ENCODE measurements at places on chromosomes 12 and 14.

DNA sequence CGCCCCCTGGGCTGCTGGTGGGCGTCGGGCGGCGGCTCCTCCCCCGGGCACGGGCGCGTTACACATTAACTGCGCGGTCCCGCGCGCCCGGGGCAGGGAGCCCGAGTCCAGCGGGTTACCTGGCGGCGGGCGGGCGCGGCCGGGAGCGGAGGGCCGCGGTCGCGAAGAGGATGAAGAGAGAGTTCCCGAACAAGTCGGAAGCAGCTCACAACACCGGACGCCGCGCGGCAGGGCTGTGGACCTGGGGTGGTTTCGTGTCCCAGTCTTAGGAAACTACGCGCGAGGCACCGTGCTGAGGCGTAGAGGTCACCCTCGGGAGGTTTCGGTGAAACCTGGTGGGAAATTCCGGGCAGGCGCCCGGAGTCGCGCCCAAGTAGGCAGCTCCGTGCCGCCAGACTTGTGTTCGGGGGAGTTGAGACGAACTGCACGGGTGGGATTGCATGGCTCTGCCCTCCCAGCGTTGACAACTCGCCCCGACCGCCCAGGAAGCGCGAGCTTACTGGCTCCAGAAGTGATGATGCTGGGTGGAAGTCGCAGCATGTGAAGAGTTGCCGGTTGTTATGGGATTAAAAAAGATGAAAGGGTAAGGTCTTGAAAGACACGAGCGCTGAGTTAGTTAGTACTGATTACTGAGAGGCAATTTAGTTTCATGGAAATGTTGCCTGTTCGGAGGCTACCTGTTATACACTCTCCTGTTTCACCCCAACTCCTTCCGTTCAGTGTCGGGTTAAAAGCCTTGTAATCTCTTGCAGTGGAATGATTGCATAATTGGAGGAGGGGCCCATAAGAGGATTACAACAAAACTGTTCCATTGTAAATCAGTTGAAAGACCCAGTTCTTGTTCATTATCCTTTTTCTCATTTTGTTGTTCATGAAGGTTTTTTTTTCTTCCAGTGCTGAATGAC, 879 bp downstream of the RAB3IP start:
- peak; percentile 54 for DNase-seq

- peak; percentile 93 for DNase-seq
These were observed 16.9 kb downstream of the ASB2 start for GRCh38 chr14:93959239-93960107.

DNA sequence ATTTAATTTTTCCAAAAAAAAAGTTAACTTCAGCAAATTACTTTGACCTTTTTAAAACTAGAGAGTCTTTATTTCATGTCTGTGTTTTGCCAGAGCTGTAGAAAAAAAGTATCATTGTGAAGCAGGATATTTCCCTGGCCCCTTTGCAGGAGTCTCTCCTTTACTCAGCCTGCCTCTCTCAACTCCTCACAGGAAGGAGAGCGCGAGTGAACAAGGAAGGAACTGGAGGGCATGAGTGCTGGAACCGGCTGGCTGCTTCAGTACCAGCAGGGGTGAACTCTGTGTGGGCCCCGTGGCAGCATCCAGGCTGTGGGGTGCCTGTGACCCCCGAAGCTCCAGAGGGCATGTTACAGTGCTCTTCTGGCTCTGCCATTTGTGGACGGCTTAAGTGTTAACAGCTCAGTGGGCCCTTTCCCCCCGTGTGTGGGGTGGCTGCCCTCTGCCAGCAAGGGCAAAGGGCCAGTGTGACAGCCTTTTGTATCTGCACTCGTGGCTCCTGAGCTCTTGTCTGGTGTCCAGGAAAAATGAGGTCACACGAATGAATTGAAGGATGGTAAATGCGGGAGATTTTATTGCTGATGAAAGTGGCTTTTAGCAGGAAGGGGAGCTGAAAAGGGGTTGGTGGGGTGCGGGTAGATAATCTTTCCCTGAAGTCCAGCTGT, 76.6 kb upstream of the KCNH3 start:
- DNase-seq: no peak

- no peak for DNase-seq
These were observed 141.0 kb downstream of the SRGAP1 start for GRCh38 chr12:63985456-63985855.

GRCh38 chr12:11642785-11643184, 6.7 kb upstream of the ETV6 start:
- DNase-seq: no peak

DNA sequence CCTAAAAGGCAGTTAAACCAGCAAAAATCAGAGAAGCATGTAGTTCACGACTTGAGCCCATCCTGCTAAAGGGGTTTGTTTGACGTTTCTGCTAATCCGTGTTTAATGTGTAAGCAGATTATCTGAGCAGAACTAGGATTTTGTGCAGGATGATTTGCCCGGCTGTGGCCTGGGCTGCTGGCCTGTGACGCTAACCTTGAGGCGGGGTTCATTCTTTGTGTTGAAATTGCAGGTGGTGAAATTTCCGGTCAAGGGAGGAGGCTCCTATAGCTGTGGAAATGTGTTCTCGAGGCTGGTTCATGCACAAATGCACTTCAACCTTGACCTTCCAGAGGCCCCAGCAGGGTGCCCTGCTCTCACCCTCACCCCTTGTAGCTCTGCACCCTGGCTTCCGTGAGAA, 63.7 kb downstream of the SLC24A4 start:
- DNase-seq: no peak

GRCh38 chr12:1919284-1919683, 832 bp upstream of the CACNA2D4 start:
- no peak for DNase-seq

- no peak for DNase-seq
These were observed 19.3 kb downstream of the FOXN3 start for GRCh38 chr14:89397569-89398230.

GRCh38 chr12:39296496-39296895, 146.4 kb downstream of the KIF21A start:
- no peak for DNase-seq

DNA sequence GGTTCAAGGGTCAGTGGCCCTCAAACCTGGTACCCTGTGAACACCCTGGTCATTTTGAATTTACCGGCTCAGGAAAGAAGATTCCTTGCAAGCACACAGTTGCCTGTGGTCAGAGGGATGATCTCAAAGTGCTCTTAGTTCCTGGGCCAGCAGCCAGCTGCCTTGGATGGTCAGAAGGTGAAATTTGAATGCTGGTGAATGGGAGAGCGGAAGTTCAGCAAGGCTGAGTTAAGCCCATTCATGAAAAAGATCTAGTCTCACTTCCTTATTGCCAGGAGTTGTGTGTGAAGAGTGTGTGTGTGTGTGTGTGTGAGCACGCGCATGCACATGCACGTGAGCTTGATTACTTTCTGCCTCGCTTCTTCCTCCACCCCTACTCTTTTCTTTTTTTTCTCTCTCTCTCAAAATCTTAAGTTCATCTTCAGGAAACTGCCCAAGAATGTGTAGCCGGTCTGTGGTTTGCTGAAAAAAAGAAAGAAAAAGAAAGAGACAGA, 155.5 kb upstream of the CCND2 start:
- DNase-seq: peak; percentile 9

DNA sequence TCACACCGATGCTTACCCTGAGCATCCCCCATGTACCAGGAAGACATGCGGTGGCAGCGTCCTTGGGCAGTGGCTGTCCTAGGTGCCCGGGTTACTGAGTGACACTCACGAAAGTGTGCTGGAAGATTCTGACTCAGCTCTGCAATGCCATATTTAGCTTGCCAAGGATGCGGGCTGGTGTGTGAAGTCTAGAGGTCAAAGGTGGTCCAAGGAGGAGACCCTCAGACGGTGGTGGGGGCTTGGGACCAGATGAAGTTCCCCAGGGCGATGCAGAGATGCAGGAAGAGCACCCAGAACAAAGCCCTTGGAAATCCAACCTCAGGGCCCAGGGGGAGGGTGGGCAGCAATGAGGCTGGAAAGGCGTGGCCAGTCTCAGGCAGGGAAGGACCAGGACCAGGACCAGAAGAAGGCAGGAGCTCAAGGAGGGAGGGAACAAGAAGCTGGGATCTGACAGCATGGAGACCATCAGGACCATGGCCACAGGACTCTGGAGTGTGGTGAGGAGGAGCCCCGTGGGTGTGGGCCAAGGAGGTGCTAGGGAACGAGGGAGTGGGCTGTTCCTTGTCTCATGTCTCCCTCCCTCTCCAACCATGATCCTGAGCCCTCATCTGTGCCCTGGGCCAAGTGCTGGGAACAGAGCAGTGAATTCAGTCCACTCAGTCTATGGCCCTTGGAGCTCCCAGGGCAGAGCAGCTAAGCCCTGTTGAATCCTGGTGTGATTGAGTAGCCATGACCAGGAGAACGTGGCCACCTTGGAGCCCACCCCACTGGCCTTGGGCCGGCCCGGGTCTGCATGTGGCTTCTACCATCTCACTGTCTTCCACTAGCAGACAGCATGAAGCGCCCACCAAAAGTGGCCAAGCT, 310.1 kb upstream of the DIO3 start:
- no peak for DNase-seq

DNA sequence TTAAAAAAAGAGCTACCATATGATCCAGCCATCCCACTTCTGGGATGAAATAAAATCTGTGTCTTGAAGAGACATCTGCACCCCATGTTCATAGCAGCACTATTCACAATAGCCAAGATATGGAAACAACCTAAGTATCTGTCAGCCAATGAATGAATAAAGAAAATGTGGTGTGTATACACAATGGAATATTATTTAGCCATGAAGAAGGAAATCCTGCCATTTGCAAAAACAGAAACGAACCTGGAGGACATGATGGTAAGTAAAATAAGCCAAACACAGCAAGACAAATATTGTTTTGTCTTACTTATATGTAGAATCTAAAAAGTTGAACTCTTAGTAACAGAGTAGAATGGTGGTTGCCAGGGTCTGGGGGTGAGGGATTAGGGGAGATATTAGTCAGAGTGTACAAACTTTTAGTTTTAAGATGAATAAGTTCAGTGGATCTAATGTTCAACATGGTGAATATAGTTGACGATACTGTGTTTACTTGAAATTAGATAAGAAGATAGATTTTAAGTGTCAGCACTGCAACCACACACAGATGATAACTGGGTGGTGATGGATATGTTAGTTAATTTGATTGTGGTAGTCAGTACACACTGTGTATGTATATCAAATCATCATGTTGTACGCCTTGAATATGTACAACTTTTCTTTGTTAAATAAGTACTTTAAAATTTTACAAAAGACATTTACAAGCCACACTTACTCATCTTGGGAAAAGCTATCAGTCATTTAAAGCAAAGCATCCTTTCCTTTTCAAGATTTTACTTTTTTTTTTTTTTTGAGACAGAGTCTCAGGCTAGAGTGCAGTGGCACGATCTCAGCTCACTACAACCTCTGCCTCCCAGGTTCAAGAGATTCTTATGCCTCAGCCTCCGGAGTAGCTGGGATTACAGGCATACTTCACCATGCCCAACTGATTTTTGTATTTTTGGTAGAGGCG, 89.9 kb downstream of the BICD1 start:
- no peak for DNase-seq

DNA sequence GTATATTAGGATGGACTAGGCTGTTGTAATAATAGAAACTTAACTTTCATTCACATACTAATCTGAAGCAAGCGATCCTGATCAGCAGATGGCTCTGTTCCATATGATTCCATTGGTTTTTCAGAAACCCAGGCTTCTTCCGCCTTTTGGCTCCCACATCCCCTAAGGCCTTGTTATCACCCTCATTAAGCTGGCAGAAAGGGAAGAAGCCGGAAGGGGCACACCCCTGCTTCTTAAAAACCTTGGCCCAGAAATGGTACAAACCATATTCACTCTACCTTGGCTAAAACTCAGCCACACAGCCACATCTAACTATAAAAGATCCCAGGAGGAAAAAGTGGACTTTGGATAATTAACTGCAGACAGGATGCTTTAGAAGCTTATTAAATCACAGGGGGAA, 329.2 kb downstream of the PCNX1 start:
- no peak for DNase-seq

DNA sequence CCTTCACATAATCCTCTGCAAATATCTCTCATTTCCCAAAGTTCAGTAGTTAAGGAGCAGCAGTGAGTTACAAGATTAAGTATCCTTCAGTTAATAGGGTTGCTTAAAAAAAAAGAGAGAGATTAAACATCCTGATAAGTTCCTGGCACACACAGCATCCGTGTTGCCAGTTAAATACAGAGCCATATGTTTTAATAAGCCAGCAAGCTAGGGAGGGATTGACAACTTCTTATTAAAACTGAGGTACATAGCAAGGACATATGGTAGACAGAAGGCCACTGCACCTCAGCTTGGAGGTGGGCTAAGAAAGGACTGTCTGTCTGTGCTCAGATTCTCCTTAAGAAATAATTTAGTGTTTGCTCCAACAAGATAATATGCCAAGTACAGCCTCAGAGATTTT, 9.6 kb upstream of the TMEM30B start:
- DNase-seq: no peak

DNA sequence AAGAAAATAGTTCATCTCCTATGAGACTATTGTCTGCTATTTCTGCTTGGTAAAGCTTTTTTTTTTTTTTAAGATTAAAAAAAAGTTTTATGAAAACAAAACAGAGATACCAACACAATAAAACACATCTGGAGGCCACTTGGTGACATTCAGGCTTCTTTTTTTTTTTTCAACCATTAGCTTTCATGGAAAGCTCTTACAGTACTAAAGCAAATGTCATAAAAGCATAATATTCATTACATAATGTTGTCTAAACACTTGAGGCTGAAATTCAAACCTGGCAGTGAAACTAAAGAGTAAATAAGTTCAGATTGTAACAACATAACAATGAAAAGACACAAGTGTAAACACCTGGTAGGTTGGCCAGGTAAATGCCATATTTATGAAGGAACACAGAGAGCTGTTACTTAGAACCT, 14.7 kb downstream of the PRICKLE1 start:
- DNase-seq: no peak

DNA sequence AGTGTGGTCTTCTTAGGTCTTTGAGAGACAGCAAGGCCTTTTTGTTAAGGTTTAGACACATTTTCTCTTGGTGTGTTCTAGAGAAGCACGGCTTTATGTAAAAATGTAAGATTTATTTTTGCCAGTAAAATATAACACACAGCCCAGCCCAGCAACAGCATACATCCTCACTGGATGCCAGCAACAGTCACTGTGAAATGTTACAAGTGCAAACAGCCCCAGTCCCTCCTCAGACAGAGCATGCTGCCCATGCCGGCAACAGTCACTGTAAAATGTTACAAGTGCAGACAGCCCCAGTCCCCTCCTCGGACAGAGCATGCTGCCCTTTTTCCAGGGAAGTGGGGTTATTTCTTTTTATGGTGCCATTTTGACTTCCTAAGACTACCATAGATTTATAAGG, 207.6 kb downstream of the CHST11 start:
- DNase-seq: no peak

DNA sequence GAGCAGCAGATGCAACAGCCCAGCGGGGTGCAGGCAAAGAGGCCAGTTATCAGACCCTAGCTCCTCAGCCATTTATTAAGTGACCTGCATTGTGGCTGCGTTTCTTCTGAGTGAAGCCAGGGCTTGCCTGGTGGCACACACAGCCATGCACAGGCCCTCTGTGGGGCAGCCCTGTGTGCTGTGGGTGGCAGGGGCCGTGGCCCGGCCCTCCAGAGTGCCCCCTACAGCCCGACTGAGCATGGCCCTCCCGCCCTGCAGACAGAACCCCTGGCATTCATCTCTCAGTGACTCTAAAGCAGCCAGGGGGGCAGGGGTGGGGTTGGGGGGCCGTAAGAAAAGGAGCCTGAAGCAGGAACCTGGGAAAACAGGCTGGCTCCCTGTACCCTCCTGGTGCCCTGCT, 226.0 kb upstream of the PWP1 start:
- no peak for DNase-seq

- DNase-seq: no peak
These were observed 15.3 kb upstream of the DGLUCY start for GRCh38 chr14:91098591-91098990.

All from activated T-helper 2 cell treated with anti-CD3 and anti-CD28 coated beads, Interferon-gamma antibody, Interleukin-2, Interleukin-4, amounts not matched to agents 10 μg/mL and 5 μg/mL and 100 μg/mL, durations not matched to agents 14 hours and 24 hours and 36 hours (primary cell).